Activated CD4-positive, alpha-beta memory T cell treated with anti-CD3 and anti-CD28 coated beads for 36 hours (primary cell): ENCODE measurements at places on chromosomes 13 and 19. TPM values are rescaled to one million over a fixed set of nuclear protein-coding genes. Genes with fewer than 3 reads are reported as not detected.

- peak; percentile 99 for DNase-seq
- H3K27me3 ChIP-seq = no peaks in the 10 kb centered on the region
- peak within 1 kb of the TSS; percentile 90 for H3K4me3 ChIP-seq
- H3K36me3 ChIP-seq = peaks cover 10% of the 10 kb centered on the region
- peaks cover 29% of the 10 kb centered on the region for H3K4me1 ChIP-seq
Observed at GRCh38 chr19:11597202-11598102, at the start of gene ZNF627. ZNF627 (plus strand) TSS chr19:11597483; CDS start chr19:11597628, 145 bp downstream.

DNA sequence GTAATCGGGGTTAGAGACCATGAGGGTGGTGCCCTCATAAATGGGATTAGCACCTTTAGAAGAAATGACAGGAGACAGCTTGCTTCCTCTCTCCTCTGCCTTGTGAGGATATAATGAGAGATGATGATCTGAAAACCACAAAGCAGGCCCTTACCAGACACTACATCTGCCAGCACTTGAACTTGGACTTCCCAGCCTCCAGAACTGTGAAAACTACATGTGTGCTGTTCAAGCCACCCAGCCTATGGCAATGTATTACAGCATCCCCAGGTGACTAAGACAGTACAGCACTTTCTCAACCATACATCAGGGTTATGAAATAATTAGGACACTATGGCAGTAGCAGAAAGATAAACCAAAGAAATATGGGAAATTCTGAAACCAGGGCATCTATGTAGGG, 7.4 kb downstream of the ZNF564 start:
- H3K27me3 ChIP-seq = no peaks in the 10 kb centered on the region
- no peak for DNase-seq
- no peak overlapping the region for H3K4me3 ChIP-seq
- H3K4me1 ChIP-seq = peaks cover 41% of the 10 kb centered on the region
- peaks cover 24% of the 10 kb centered on the region for H3K36me3 ChIP-seq

DNA sequence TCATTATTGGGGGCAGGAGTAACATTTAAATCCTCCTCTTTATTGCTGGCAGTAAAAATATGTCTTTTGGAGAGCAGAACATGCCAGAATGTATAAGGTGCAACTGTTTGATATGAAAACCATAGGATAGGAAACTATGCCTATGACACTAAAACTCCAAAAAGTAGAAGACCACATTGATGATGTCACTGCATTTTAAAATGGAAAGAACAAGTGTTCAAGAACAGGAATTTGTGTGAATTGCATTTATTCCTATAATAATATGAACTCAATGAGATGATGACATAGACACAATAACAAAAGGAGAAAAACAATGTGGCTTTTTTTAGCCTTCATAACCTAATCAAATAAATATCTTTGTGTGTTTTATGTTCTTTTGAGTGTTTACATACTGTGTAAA, 3.7 kb upstream of the ZNF225 start:
- no peaks in the 10 kb centered on the region for H3K27me3 ChIP-seq
- no peak overlapping the region for H3K27ac ChIP-seq
- no peak for DNase-seq
- peaks cover 16% of the 10 kb centered on the region for H3K4me1 ChIP-seq
- peaks cover 47% of the 10 kb centered on the region for H3K36me3 ChIP-seq
- H3K4me3 ChIP-seq = no peak overlapping the region

CFAP97D2 gene
- not detected for total RNA-seq

PRSS57 gene
- not detected for total RNA-seq

GRCh38 chr19:49749771-49750170, 13.3 kb downstream of the TSKS start:
- no peaks in the 10 kb centered on the region for H3K4me1 ChIP-seq
- DNase-seq = no peak
- H3K27me3 ChIP-seq = peaks cover 2% of the 10 kb centered on the region
- H3K27ac ChIP-seq = no peak overlapping the region
- H3K36me3 ChIP-seq = no peaks in the 10 kb centered on the region

GRCh38 chr13:44971656-44972595, 17.3 kb downstream of the NUFIP1 start:
- no peaks in the 10 kb centered on the region for H3K27me3 ChIP-seq
- H3K4me3 ChIP-seq = no peak overlapping the region

- H3K4me3 ChIP-seq = no peak overlapping the region
- H3K4me1 ChIP-seq = peaks cover 51% of the 10 kb centered on the region
- no peak overlapping the region for H3K27ac ChIP-seq
- DNase-seq = no peak
- no peaks in the 10 kb centered on the region for H3K27me3 ChIP-seq
Observed at GRCh38 chr19:3510727-3511126, 4.6 kb downstream of the FZR1 start.

BRME1 gene
- 7.7 TPM for total RNA-seq

TMTC4 gene
- 14.4 TPM for total RNA-seq

BEST2 gene
- not detected for total RNA-seq

ICAM5 gene
- 1.1 TPM for total RNA-seq
